GM12878 (cell line): ENCODE measurements at places on chromosomes 2 and 18.

- no peak for DNase-seq
Observed at GRCh38 chr2:66189553-66189952, 245.4 kb upstream of the MEIS1 start.

DNA sequence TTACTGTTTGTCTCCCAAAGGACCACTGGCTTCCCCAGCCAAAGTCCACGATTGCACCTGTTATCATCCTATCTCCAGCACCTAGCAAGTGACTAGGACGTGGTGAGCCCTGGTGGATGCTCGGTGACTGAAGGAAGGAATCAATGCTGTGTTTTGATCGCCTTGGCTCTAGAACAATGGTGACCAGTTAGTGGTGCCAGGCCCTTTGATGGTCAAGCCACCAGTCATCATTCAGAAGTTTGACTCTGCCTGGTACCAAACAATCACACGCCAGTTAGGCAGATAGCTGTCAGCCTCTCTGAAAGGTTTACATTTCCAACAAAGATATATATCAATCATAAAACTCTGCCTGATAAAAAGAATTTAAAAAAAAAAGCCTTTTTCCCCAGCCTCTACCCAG is 244.1 kb downstream of the SH3BP4 start:
- DNase-seq, result no peak

GRCh38 chr2:40401896-40402295 is 50.0 kb downstream of the SLC8A1 start:
- DNase-seq, result no peak

DNA sequence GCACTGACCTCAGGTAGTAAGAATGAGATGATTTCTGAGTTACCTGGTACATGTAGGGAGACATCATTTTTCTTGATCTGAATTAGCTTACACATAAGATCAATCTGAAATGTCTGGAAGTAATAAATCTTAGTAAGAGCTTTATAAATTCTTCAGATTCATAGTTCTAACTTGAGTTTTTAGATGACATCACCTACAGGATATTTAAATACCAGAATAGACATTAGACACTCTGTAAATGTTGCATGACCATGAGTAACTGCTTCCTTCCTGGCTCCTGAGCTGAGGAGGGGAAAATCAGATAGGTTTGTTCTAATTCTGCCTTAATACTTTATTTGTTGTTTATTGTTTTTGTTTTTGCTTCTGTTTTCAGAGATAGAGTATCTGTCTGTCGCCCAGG is 181.8 kb downstream of the PHLPP1 start:
- no peak for DNase-seq

DNA sequence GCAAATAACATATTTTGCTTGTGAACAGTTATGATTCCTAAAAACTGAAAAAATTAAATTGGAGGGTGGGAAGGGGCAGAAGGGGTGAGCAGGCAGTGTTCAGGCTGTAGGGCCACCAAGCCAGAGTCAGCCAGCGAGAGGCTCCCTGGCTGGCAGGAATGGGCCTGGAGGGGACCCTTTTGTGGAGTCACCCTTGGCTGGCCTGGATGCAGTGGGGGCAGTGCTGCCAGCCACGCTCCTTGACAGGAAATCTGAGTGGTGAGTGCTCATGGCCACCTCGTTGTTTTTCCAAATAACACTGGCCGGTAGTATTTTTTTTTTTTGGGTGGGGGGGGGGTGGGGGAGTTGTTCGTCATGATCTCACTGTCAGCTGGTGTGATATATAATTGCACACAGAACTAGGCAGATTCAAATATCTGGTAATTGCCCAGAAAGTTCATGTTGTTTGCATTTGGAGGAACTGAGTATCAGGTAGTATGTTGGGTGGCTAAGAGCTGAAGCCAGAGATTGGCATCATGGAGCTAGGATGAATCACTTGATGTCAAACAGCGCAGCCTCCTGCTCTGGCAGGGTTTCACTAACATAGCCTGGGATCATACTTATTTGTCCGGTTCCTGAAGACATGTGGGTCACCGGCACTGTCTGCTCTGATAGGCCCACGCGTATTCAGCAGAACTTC is 160.0 kb downstream of the PTGR3 start:
- no peak for DNase-seq

GRCh38 chr2:200778038-200778437 is 33.7 kb upstream of the BZW1 start:
- no peak for DNase-seq

GRCh38 chr18:495017-495416 is 5.5 kb downstream of the COLEC12 start:
- no peak for DNase-seq

DNA sequence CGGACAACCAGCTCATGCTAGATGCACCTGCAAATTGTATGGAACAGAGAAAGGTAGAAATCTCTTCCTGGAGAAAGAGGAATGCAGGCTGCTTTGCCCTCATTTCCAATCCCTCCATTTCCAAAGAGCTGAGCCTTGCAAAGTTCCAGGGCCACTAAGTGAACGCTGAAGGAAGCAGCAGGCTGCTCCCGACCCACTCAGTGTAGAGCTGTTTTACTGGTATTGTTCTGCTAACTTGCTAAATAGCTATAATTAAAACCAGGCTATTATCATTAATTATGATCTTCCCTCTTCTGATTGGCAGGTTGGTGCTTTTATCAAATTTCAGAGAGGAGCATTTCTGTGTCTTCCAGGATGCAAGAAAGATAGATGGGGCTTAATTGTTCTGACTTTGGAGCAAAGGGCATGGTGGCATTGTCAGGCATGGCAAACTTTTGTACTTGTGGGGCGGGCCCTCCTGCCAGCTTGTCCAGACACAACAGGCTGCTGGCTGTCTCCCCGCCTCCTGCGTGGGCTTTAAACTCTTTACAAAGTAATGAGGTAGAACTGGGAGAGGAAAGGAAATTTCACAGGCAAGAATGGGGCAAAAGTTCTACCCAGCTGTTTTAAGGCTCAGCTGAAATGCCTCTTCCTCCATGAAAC is 40.2 kb downstream of the ALK start:
- DNase-seq, result no peak

- no peak for DNase-seq
Observed at GRCh38 chr2:9770308-9771100, 72.8 kb upstream of the TAF1B start.

- no peak for DNase-seq
Observed at GRCh38 chr18:54531402-54532065, 59.5 kb upstream of the DYNAP start.

- DNase-seq, result no peak
Observed at GRCh38 chr2:210224591-210224940, 681 bp downstream of the ACADL start.

GRCh38 chr2:200077210-200077650 is 121.8 kb downstream of the MAIP1 start:
- no peak for DNase-seq

DNA sequence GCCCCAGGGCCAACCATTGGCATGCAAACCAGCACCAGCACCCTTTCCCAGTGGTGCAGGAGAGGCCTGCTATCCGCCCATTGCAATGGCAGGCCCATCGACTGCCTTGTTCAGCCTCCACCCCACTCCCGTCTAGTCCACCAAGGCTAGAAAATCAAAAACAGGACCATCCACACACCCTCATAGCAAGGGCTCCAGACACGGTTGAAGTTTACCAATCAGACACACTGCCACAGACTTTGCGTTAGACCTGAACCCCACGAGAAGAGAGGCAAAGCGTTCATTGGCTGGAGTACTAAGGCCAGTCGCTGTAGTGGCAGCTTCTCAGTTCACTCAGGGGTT is 95.3 kb upstream of the TEX51 start:
- no peak for DNase-seq

- DNase-seq, result no peak
Observed at GRCh38 chr2:216389570-216389969, 17.3 kb upstream of the MARCHF4 start.

DNA sequence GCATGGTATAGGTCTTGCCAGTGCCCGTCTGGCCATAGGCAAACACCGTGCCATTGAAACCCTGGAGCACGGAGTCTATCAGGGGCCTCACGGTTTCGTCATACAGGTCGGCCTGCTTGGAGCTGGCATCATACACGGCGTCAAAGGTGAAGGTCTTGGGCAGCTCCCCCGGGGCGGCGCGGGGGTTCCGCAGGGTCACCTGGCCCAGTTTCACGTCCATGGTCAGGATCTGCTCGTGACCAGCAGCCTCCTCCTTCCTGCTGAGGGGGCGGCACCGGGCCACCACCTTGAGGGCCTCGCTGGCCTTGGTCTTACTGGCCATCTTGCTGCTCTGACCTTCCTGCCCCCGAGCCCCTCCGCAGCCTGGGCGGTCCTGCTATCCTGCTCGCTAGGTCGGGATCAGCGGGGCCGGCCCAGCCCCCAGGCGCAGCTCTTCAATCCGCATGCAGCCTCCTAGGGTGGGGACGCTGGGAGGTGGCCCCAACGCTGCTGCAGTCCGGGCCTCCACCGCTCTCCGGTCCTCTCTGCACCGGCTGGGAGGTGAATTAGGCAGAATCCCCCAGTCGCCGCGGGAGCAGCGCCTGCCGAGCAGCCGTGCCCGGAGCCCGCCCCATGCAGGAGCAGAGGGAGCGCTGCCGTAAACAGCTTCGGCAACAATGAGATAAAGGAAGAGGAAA is 563 bp downstream of the KIF3C start:
- no peak for DNase-seq

GRCh38 chr2:169823996-169824372 is 721 bp downstream of the METTL5 start:
- DNase-seq, result no peak

DNA sequence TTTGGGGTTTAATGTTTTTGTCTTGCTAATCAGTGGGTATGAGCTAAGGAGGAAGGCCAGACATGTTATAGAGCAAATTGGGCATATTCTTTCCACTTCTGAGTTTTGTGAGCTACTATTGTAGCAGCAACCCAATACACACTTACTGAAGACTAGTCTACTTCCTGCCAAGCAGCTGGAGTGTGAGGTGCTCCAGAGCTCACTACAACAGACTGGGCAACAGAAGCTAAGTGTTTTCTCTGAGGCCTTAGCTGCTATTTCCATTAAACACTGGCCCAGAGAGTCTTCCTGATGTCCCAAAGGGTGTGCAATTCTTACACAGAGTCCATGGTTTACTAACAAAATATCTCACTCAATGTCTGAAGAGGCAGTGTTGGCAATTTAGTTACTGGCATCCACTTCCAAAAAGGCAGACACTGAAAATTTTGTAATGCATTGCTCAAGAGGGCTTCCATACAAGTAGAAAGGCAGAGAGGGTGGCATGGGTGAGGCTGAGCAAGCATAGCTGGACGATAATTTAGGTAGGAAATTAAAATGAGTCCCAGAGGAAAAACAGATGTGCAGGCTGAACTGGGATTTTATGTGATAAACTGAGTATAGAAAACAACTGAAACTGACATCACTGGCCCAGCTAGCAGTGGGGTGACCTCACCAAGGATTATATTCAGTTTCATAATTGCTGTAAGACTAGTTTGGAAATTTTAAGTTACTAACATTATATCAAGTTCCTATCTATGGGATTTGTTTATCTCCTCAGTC is 68.6 kb downstream of the ZC3H6 start:
- no peak for DNase-seq

DNA sequence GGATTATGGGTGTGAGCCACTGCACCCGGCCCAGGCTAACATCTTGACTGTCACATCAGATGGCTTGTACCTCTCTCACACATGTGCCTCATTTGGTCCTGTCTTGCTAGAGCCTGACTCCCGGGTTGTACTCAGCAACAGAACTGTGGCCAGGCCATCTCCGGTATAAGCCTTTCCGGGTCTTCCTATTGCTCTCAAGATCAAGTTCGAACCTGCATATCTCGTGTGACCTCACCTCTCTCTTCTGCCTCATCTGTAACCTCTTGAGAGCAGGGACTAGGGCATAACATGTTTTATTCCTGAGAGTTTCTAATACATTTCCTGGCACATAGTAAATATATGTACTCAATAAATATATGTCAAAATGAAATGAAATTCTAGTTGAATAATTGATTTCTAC is 114.0 kb downstream of the ACAA2 start:
- DNase-seq, result no peak

DNA sequence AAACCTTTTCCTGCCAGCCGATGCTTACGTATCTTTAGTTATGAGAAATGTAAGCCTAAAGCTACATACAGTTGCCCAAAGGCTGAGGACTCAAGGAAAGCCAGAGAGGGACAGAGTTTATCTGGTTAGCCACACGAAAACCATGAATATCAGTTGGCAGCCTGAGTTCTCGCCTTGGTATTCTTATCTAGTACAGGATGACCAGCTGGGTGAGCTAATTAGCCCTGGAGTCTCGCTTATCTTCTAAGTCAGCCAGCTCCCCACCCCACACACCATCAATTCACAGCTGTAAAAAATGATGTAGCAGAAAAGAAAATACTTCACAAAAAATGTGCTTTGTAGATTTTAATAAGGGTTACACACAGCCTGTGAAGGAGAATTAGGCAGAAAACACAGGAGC is 617.5 kb upstream of the SOX11 start:
- DNase-seq, result no peak
